ENCODE measurements at places on chromosomes 6 and 20.
A peak's percentile ranks its signal among the peaks of the same experiment; 100 is the strongest.

GRCh38 chr6:38185752-38186151 is 366.2 kb downstream of the ZFAND3 start:
- DNase-seq: no peak

GRCh38 chr6:99434702-99435530 is 9.8 kb upstream of the PNISR start:
- DNase-seq: peak; percentile 27

DNA sequence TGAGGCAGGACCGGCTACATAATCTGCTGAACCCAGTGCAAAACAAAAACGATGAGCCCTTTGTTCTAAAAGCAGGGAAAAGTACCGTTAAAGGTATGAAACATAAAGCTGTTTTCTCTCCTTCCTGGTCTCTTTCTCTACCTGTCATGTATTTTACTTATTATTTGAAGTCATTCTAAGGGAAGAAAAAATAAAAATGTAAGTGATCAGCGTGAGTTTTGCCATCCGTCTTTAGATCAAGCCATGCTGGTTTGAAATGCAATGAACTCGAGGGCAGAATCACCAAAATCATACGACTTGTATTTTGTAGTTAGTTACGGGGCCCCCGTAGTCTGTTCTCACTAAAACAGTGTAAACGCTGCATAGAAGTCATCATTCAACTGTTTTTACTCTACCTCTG is 2.9 kb upstream of the BCAS1 start:
- DNase-seq: no peak

DNA sequence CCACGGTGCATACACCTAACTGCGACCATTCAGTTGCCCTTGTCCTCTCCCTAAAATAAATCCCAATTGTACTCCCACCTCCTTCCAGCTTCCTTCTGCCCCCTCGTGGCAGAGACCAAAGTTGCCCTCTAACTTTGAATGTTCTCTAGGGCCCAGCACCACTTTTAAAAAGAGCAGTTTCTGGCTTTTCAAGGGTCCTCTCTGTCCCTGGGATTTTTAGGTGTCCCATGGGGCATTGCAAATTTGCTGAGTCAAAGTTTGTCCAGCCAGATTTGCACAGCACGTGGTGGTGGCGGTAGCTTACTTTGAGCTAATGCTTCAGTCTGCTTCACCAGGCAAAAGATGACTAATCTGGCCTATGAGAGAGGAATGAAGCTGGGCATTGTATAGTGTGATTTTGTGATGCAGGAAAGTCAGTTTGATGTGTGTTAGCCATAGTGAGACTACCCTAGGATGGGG is 100.2 kb downstream of the PERP start:
- DNase-seq: no peak

- DNase-seq: no peak
These were observed 612.3 kb downstream of the UTRN start for GRCh38 chr6:144897441-144897921.
